ENCODE measurements at places on chromosomes 13 and 19. TPM values are rescaled to one million over a fixed set of nuclear protein-coding genes. Genes with fewer than 3 reads are reported as not detected.

Gene ZSCAN5B
- not detected for total RNA-seq

Gene NKG7
- not detected for total RNA-seq

DNA sequence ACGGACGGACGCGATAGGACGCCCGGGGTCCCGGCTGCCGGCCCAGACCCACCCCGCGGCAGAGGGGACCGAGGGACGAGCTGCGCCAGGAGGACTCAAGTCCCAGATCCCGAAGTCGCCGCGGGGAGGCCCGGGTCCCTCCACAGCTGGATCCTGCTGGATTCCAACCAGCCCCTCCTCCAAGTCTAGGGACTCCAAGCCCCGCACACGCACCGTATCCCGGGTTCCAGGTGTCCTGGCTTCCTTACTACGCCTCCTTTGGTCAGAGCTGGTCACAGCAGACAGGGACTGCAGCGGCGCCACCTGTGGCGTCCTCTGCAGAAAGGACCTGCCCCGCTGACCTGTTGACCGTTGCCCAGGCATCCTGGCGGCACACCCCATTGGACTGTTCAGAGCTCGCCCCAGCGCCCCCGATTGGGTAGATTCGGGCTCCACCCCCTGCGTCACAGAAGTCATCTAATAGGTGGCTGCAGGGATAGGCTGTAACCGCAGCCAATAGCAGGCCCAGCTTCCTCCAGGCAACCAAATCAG lies 29.0 kb upstream of the ZNF709 start:
- DNase-seq, result no peak

DNA sequence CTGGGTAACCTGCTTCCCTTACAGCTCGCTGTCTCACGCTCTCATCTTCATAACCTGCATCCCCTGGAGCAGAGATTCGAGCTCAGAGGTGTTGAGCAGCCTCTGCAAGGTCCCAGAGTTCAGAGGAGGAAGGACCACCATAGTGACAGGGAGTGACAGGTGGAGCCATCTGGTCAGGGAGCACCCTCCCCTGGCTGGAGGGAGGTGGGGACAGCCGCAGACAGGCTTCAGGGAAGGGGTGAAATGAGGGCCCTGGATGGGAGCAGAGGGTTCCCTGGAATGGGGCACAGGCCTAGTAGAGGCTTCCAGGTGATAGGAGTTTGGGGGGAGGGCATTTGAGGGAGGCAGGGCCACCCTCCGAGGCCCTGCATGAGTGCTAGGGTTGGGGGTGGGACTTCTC lies 82.1 kb downstream of the ZNF429 start:
- DNase-seq, result no peak

Gene ACTL9
- not detected for total RNA-seq

DNA sequence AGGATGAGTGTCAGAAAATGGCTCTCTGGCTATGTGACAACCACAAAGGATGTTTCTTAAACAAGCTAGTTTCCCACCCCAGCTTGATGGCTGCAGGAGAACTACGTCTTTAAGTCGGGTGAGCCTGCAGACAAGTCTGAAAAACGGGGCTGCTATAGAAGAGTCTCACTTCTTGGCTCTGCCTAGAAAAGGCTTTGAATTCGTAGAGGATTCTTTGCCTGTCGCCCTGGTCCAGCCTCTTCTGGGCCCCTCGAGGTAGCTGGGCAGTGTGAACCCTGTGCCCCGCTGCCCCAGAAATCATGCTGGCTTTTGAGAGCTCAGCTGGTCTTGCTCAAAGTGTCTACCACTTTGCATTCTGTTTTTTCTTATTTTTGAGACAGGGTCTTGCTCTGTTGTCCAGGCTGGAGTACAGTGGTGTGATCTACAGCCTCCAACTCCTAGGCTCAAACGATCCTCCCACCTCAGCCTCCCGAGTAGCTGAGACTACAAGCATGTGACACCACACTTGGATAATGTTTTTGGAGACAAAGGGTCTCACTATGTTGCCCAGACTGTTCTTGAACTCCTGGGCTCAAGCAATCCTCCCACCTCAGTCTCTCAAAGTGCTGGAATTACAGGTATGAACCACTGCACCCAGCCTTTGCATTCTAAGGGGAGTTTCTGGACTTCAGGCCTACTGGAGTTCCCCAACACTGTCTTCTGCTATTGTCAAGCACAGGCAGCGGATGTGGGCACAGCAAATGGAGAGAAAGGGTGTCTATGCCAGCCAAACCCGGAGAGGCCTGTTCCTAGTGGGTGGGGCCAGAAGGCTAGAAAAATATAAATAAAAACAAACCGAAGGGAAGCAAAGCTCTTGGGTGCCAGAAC lies 6.5 kb downstream of the CEBPA start:
- no peak for DNase-seq

DNA sequence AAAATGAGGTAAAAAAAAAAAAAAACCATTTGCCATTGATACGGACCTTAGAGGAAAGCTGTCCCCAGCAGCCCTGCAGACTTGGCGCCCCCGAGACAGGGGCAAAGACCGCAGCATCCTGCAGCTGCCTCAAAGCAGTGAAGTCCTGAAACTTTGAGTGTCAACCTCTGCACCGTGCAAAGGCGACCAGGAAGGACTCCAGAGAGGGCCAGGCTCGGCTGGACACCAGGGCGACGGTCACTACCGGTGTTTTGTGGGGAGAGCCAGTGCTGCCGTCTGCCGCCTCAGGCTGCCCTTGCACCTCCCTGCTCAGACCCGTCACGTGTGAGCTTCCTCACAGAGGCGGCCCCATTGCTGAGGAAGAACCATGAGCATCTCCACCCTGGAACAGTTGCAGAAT lies 146.7 kb upstream of the SPACA7 start:
- no peak for DNase-seq

DNA sequence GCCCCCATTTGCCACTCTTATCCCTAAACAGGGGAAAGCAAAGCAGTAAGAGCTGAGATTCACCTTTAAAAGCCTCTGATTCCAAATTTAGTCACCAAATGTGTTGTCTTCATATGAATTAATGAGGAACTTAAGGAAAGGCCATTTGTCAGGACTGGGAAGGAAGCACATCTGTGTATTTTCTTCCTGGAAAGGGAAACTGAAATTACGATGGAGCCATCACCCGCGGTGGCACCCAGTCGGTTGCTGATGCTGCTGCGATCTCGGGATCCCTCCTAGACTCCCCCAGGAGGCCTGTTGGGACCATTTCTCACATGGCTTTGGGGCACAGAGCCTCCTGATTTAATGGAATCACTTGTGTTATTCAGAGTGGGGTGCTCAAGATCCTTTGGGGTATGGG lies 7.4 kb upstream of the IL4I1 start:
- no peak for DNase-seq

Gene TNNI3
- not detected for total RNA-seq

DNA sequence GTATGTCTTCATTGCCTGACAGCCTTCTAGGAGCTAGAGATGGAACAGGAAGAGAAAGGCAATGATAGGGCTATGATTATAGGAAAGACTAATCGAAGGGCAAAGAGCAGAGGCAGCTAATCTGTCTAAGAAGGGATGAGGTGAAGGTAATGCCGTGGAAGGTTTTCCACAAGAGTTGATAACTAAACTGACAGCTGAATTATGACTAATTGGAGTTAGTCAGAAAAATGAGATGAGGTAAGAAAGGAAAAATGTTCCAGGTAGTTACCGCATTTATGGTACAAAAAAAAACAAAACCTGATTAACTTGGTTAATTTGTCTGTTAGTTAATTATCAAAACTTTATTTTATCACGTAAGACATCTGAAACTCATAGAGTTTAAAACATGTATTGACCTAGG lies 260.3 kb downstream of the SLITRK6 start:
- no peak for DNase-seq
